ENCODE measurements at places on chromosomes 5 and 9.
A peak's percentile ranks its signal among the peaks of the same experiment; 100 is the strongest.

DNA sequence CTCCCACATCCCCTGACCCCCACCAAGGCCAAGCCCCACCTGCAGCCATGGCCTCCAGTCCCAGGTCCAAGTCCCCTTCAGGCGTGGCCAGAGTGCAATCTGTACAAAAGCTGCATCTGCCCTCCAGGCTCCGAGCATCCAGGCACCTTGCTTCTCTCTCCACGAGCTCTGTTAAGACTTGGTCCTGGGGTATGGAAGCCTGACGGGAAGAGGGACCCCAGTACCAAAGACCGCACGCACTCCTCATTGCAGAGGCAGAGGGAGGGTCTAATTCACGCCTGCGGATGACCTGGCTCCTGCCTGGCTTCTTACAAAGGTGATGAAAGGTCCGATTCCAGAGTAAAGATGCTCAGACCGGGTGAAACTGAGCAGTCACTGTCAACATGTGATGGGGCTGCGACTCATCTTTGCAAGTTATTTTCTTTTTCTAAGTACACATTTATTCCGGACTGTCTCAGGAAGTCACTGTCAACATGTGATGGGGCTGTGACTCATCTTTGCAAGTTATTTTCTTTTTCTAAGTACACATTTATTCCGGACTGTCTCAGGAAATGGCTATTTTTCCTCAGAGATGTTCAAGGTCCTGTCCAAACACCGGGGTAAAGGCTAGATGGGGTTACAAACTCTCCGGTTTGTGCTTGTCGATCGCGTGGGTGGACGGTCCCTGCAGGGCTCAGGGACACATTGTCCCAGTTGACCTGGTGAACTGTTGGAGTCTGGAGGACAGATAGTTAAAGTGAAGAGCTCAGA is 252.0 kb upstream of the IRX4 start:
- no peak for DNase-seq

DNA sequence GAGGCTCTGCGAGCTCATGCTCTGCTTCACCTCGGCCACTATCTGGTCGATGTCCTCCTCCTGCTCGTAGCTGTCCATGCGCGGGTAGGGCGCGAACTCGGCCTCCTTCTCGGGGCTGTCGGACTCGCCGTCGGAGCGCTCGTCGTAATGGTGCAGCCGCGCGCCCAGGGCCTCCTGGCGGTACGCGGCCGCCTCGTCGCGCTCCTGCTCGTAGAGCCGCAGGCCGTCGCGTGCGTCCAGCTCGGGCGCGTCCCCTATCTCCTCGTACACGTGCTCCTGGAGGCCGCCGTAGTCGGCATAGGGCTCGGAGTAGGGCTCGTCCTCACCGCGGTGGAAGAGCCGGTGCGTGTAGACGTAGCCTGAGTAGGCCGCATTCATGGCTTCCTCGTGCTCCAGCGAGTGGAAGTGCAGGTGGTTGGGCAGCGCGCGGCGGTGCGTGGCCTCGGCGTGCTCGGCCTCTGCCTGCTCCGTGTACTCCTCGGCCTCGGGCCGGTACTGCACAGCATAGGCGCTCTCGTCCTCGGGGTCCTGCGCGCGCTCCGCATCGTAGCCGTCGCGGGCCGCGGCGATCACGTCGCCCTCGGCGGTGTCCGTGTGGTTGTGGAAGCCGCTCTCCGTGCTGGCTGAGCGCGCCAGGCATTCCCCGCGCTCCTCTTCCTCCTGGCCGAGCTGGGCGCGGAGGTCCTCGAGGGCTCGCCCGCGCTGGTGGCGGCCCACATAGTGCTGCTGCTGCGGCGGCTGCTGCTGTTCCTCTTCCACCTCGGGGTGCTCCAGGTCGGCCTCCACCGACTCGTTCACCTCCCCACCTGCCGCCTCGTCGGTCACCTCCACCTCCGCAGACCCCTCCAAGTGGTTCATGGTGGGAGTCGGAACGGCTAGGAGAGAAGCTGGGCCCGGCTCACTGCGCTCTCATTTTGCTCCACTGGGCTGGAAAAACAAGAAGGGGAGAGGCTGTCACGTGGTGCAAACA is 155.5 kb downstream of the APBA1 start:
- DNase-seq: no peak

GRCh38 chr9:15138357-15138686 is 168.7 kb downstream of the TTC39B start:
- no peak for DNase-seq

GRCh38 chr9:110545705-110546104 is 33.8 kb downstream of the SVEP1 start:
- no peak for DNase-seq

DNA sequence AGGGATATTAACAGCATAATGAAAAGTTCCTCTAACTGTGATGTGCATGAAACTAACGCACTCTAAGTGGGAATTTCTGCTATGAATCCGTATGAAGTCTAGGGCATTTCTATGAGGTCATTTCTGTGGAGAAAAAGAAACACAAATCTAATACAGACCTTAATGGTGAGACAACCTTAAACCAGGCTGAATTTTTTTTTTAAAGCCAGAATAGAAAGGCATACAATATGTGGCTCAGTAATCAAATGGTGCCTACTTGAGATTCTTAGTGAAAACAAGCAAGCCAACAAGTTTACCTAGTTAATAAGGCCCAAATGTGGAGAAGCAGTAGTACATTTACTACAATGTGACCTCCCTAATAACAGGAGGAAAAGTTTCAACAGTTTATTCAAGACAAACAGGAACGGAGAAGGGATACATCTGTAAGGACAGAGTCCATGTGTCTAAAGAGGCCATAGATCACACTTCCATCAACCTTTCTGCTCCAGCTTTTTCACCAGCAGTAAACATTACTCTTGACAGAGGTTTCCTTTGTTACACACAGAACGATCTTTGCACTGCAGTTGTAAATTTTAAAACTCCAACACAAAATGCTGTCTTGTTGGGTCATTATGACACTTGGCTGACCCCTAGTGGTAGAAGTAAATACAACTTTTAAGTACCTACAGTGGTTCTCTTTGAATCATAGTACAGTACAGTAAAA is 26.2 kb downstream of the CARNMT1 start:
- peak; percentile 82 for DNase-seq

DNA sequence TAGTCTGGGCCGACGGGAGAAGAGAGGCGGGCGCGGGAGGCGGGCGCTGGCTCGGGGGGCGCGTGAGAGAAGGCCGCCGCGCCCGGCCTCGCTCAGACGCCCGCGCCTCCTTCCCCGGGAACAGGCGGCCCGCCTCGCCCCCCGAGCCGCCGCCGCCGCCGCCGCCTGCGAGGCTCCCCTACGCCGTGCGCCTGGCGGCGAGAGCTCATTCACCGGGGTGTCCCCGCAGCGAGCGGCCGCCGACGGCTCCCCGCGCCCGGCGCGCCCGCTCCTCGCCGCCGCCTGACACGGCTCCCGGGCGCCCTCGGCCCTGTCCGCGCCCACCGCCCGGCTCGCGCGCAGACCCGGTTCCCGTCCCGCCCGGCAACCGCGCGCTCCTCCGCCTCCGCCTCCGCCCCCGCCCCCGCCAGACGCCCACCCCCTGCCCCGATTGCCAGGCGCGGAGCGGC is at the start of gene GNAQ:
Gene GNAQ, minus strand, starts transcription at position 368 of the 449 bp plus-strand sequence. CDS start 576 bp downstream, outside the sequence.
- no peak for DNase-seq

- DNase-seq: no peak
Measured at GRCh38 chr9:112810696-112811490, 60.3 kb downstream of the SNX30 start.

- no peak for DNase-seq
Measured at GRCh38 chr9:104110509-104110908, 16.4 kb downstream of the SMC2 start.

- no peak for DNase-seq
Measured at GRCh38 chr9:36153746-36154145, 15.4 kb upstream of the CCIN start.

DNA sequence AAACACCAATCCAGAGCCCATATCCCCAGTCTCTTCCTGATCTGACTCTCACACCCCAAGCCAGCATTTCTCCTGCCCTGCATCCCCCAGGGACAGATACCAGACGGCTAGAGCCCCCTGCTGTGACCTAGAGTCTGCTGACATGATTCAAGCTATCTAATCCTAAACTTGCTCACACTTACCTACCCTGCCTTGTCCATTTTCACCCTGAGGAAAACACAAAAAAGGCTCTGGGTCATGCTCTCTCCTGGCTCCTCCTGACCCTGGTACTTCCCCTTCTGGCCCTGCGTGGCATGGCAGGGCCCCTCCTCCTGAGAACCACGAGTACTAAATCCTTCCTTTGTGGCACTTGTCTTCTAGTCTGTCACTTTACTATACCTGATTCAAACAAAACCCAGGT is 2.8 kb upstream of the ARRDC1 start:
- no peak for DNase-seq

DNA sequence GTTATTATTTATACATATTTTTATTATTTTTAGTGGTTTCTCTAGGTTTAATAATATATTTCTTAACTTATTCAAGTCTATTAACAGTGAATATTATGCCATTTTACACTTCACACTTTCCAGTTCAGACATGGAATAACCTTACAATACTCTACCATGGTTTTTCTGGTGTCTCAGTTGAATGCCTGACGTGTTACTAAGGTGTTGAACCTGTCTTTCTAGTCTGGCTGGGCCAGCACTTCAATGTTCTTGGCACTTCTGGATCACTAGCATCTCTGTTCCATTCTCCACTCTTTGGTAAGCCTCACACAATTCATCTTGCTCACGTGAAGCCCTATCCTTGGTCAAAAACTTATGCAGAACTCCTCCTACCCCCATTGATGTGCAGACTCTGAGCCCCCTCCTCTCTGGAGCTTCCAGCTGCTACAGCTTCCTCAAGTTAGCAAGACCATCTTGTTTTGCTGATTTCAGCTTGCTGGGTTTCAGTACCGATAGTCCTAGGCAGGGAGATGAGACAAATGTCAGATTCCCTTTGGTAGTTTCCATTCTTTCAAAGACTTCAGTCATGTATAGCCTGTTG is 243.1 kb downstream of the FBXO4 start:
- DNase-seq: no peak
